Fibroblast of lung (primary cell): ENCODE measurements at places on chromosomes 5 and 9.

DNA sequence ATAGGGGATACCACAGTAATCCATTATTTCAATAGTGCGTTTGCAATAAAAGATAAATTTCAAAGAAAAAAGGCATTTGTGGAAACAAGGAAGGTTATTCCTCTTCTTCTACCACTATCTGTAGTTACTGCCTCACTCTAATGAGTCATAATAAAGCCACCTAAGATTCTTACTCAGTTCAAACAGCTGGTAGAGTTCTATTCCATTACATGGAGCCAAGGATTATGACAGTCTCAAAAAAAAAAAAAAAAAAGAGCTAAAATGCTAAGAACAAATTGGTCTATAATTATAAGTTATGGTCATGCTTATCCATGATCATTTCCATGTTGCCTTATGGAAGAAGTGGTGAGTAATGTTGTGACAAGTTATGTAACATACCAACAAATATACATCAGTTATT is 46.3 kb downstream of the DENND1A start:
- peak; percentile 11 for DNase-seq

GRCh38 chr5:8329773-8330172 is 460.8 kb downstream of the MTRR start:
- peak; percentile 2 for DNase-seq

- no peak for DNase-seq
Measured at GRCh38 chr5:179296150-179296821, 49.0 kb downstream of the ADAMTS2 start.

- DNase-seq: no peak
Measured at GRCh38 chr9:91053824-91054223, 252.2 kb downstream of the SYK start.

GRCh38 chr5:61340775-61341361 is 8.8 kb downstream of the ZSWIM6 start:
- DNase-seq: no peak

GRCh38 chr9:124212381-124213050 is 45.2 kb upstream of the NEK6 start:
- peak; percentile 74 for DNase-seq

- DNase-seq: no peak
Measured at GRCh38 chr5:78791501-78792100, 143.0 kb upstream of the LHFPL2 start.

- peak; percentile 88 for DNase-seq
Measured at GRCh38 chr9:69857131-69857530, 36.5 kb downstream of the CFAP95 start.

- no peak for DNase-seq
Measured at GRCh38 chr9:88723751-88724150, 188.8 kb downstream of the NXNL2 start.

- DNase-seq: no peak
Measured at GRCh38 chr9:125989524-125990180, 242.5 kb downstream of the PBX3 start.

- no peak for DNase-seq
Measured at GRCh38 chr5:42828671-42829070, 17.0 kb upstream of the SELENOP start.

GRCh38 chr5:85488295-85488694 is 1103.6 kb upstream of the EDIL3 start:
- DNase-seq: no peak

GRCh38 chr5:173027905-173028304 is 28.2 kb upstream of the CREBRF start:
- DNase-seq: no peak

GRCh38 chr5:122341087-122341486 is 29.1 kb downstream of the SNCAIP start:
- DNase-seq: no peak

DNA sequence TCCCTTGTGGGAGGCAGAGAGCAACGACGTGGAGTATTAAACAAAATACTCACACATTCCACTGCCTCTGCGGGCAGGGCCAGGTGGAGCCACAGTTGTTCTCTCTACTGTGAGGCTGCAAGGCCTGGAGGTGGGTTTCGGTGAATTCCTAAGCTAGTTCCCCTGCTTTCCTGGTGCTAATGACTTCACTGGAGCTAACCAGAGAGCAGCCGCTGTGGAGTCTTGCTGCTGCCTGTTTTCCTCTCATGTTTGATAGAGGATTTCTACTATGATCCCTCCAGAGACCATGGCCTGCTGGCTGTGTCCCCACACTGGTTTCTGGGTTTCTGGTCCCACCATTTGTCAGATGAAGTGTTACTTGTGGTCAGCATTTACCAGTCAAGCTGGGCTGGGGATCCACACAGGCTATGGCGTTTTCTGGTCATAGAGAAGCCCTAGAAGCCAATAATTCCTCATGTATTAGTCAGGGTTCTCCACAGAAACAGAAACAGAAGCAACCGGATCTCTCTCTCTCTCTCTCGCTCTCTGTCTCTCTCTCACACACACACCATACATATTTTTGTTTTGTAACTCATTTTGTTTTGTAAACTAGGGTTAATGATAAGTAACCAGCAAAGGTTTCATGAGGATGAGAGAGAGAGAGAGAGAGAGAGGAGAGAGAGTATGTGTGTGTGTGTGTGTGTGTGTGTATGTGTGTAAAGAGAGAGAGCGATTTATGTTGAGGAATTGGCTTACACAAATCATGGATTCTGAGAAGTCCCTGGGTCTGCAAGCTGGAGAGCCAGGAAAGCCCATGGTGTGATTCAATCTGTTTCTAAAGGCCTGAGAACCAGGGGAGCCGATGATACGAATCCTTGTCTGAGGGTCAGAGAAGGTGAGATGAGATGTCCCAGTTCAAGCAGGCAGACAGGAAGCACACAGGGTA is 403.0 kb downstream of the GADD45G start:
- peak; percentile 81 for DNase-seq

- peak; percentile 9 for DNase-seq
Measured at GRCh38 chr5:168578538-168579487, at the start of gene PANK3. Gene PANK3, minus strand, starts transcription at chr5:168579368. Its CDS starts 85 bp downstream, at chr5:168579283.

GRCh38 chr5:178553517-178553916 is 36.7 kb downstream of the COL23A1 start:
- no peak for DNase-seq

DNA sequence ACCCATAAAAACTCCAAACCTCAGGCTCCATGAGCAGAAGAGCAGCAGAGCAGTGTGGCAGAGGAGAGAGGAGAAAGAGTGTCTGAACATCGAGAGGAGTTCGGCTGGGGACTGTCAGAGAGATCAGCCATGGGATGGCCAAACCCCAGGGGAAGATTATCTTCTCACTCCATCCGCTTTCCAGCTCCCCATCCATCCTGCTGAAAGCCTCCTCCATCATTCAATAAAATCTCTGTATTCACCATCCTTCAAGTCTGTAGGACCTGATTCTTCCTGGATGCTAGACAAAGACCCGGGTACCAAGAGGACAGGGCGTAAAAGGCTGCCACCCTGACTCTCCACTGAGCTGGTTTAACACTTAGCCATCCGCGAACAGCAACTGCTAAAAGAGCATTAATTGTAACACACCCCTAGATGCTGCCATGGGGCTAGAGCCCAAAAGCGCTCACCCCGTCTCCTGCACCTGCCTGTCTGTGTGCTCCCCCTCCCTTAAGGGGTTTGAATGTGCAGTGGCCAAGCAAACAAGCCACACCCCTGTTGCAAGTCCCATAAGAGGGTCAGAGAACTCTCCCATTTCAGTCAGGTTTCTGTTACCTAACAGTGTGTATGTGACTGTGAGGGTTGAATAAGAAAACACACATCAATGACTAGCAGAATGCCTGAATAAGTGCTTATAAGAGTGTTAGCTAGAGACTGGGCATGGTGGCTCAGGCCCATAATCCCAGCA is 13.9 kb upstream of the SELENOP start:
- DNase-seq: no peak

GRCh38 chr9:18994263-18994916 is 38.6 kb downstream of the SAXO1 start:
- no peak for DNase-seq

- no peak for DNase-seq
Measured at GRCh38 chr5:68380078-68380477, 164.5 kb downstream of the PIK3R1 start.

DNA sequence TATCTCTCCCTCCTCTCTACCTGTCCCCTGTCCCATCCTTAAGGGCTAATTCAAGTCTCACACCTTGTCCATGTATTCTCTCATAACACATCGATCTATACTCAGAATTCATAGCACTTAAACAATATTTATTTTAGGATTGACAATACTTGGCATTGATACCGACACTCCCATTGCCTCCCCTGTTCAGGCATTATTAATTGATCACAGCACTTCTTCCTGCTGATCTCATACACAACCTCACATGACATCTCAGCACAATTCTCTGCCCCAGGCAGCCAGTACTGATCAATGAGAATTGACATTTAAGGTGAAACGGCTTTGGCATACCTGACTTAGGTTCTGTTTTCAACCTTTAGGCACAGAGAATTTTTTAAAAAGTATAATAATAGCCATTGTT is 582.4 kb upstream of the BRINP1 start:
- DNase-seq: no peak

DNA sequence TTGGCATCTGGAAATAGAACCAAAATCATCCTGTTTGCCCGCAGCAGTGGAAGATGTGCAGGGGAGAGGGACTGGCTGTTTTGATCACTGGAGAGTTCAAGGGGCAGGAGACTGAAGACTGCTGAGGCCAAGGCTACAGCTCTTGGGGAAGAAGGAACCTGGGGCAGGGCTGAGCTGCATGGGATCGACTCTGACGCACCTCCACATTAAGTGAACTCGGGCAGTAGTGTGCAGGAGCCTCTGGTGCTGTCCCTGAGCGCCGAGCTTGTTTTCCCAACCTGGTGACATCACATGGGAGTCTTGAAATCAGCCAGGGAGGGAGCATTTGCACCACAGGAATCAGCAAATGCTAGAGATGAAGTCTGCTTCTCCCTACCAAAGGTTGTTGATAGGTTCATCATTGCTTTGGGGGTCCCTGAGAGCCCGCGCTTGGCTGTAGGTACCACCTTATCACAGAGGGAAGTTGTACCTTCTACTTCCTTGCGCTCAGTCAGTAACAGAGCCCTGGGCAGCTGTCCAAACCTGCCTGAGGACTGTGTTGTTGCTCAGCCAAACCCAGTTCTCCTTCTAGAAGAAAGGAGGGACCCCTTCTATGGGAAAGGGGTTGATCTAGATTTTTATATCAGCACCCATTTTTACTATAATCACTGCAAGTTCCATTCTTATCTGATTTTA is 52.3 kb upstream of the CTSL start:
- no peak for DNase-seq

DNA sequence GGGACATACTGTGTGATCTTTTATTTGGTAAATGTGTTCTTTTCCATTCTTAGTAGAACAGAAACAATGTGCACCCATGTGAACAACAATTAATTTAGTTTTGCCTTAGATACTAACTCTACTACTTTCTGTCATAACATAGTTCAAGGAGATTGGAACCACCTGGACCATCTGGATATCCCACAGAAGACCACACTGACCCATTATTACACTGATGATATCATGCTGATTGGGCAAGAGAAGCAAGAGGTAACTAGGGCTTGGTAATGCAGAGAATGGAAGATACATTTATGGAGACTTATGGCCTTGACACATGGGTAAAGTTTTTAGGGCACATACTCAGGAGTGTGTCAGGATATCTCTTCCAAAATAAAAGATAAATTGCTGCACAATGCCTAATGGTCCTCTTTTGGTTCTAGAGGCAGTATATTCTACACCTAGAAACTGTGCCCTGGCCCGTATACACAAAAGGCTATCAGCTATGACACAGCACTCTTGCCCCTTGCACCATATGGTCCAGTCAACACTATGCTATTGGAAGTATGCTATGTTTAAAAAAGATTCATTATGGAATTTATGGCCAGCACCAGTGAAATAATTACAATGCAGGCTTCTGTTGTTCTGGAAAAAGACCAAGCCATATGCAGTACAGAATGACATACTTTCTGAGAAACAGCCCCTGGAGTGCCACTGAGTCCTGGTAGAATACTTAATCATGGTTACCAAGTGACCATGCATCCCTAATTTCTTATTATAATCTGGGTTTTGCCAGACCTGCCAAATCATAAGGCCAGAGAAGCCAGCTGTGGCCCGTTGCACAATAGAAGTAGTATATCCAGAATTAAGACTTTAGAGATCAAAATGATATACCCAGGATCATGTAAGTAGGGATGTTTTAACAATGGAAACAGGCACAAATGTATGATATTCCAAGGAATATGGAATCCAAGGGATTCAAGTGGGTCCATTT is 41.6 kb upstream of the MROH2B start:
- DNase-seq: peak; percentile 35
